Common myeloid progenitor, CD34-positive (primary cell): ENCODE measurements at places on chromosomes 12 and 14.
A peak's percentile ranks its signal among the peaks of the same experiment; 100 is the strongest.

- H3K27me3 ChIP-seq, result no peaks in the 10 kb centered on the region
- H3K4me1 ChIP-seq, result peaks cover 3% of the 10 kb centered on the region
- DNase-seq, result no peak
Measured at GRCh38 chr14:61254808-61255526, 26.2 kb downstream of the TMEM30B start.

GRCh38 chr12:57614948-57615500 lies 3.8 kb downstream of the ARHGEF25 start:
- no peak for DNase-seq
- H3K4me3 ChIP-seq, result no peak overlapping the region

DNA sequence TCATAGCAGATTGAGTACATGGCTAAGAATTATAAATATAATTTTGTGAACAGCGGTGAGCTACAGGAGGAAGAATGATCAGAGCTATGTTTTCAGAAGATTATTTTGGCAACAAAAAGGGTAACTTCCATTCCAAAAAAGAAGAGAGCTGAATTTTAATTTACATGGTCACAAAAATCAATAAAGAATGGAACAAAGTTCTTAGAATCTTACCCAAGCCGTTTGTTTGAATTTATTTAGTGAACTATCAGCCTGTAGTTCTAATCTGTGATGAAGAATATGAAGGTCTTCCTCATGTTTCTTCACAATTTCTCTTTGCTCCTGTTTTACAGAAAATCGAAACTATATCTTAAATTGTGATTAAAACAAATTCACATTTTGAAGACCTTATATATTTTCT lies 54.4 kb upstream of the C12orf50 start:
- H3K36me3 ChIP-seq, result peaks cover 16% of the 10 kb centered on the region
- H3K4me1 ChIP-seq, result no peaks in the 10 kb centered on the region
- H3K27me3 ChIP-seq, result no peaks in the 10 kb centered on the region

- no peaks in the 10 kb centered on the region for H3K27me3 ChIP-seq
- H3K27ac ChIP-seq, result no peak overlapping the region
- no peaks in the 10 kb centered on the region for H3K4me1 ChIP-seq
- no peak overlapping the region for H3K4me3 ChIP-seq
- peak; percentile 28 for DNase-seq
- peaks cover 12% of the 10 kb centered on the region for H3K36me3 ChIP-seq
Measured at GRCh38 chr12:111692575-111693210, 6.8 kb downstream of the ACAD10 start.

DNA sequence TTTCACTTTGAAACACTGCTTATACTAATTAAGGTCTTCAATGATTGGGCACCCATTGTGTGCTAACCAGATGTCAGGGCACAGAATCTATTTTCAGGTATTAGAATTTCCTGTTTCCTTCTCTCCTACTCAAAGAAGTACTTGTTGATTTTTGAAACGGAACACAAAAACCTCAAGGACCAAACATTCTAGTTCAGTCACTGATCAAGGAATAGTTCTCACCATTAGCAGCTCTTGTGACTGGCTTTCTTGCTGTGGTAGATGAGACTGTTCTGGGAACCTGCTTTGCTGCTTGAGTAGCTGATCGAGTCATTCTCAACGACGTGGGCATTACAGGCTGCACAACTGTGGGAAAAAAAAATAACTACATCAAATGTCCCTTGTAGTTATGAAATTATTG lies 11.0 kb downstream of the DLGAP5 start:
- no peaks in the 10 kb centered on the region for H3K27me3 ChIP-seq
- peaks cover 22% of the 10 kb centered on the region for H3K36me3 ChIP-seq
- H3K4me3 ChIP-seq, result no peak overlapping the region
- H3K27ac ChIP-seq, result no peak overlapping the region
- no peak for DNase-seq
- peaks cover 2% of the 10 kb centered on the region for H3K4me1 ChIP-seq

GRCh38 chr12:81542065-81543010 lies 216.8 kb downstream of the PPFIA2 start:
- no peaks in the 10 kb centered on the region for H3K27me3 ChIP-seq
- no peak overlapping the region for H3K27ac ChIP-seq
- no peaks in the 10 kb centered on the region for H3K36me3 ChIP-seq
- DNase-seq, result no peak
- no peaks in the 10 kb centered on the region for H3K4me1 ChIP-seq
- H3K4me3 ChIP-seq, result no peak overlapping the region
